ENCODE measurements at places on chromosomes 6 and 20.

- no peak for DNase-seq
These were observed 130.1 kb upstream of the MTHFD1L start for GRCh38 chr6:150735341-150735851.

DNA sequence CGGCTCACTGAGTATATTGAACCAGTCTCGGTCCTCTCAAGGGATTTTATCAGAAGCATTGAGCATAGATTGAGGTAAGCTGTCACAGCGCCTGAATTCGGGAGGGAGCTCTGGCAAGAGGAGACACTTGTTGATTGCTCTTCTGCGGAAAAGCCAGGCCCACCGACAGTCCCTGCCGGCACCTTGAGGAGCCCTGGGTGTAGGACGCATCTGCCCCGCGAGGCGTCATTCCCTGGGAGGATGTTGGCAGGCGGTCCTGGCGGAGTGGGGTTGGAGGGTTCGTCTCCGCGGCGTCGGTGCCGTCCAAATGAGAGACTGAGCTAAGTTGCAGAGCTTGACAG is 843 bp downstream of the FBXO9 start:
- DNase-seq = no peak

GRCh38 chr20:49450281-49450721 is 32.2 kb downstream of the KCNB1 start:
- DNase-seq = no peak

DNA sequence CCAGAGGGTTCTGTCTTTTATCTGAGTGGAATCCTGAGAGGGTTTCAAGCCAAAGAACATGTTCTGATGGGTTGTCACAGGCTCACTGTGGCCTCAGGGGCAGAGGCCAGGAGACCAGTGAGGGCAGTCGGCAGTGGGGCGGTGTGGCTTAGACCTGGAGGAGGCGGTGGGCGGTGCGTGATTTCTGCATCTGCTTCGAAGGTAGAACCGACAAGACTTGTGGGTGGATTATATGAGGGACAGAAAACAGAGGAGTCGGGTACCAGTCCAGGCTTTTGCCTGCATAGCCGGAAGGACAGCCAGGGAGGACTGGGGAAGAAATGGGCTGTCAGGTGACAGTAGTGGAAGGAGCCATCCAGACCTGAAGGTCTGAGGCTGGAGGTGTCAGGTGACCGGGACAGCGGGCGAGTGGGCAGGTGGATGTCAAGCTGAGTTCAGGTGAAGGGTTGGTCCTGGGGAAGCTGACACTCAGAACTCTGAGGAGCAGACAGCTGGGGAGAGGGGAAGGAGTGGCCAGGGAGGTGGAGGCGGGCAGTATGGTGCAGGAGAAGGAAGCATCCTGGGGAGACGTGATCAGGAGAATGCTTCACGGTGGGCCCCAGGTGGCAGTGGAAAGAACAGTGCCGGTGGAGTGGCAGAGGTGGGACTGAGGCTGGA is 3.1 kb downstream of the CTSZ start:
- no peak for DNase-seq

DNA sequence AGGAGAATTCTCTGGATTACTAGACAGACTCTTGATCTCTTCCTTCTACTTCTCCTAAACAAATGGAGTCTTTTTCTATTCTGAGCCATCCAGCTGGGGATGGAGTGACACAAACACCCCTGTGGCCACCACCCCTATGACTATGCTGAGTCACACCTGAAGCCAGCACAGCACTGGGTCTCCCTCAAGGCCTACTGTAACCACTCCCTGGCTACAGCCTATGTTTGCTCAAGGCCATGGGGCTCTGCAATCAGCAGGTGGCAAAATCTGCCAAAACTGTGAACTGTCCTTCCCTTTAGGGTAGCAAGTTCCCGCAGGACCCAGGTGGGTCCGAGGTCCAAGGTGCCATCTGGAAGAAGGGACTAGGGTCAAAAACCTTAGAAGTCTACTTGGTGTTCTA is 132.3 kb downstream of the TINAG start:
- DNase-seq = no peak

GRCh38 chr20:37526238-37526838 is 1.3 kb downstream of the BLCAP start:
- DNase-seq = no peak

DNA sequence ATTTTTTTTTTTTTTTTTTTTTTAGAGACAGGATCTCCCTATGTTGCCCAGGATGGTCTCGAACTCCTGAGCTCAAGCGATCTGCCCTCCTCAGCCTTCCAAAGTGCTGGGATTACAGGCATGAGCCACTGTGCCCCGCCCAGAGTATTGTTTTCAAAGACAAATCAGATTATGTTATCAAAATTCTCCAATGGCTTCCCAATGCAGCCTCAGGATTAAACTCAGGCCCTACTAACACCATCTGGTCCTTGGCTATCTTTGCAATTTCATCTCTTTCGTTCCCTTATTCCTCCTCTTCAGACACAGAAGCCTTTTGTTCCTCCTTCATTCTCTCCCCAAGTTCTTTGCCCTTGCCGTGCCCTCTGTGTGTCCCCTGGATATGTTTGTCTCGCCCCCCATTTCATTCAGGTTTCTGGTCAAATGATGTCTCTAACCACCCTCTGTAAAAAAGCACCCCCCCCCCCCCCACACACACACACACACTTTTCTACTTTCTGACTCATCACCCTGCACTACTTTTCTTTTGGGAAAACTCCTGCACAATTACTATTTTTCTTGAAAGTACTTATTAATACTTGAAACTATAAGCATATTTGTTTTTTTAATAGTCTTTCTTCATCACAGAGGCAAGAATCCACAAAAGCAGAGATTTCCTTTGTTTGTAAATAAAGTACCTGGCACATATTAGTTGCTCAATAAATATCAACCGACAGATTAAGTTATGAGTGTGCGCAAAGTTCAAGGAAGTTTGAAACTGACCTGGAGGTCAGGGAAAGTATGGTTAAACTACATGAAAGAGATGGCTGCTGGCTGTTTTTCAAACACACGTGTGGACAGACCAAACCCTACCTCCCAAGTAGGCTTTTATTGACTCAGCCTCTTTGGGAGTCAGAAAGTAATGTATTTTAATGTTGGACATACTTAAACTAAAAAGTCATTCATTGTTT is 16.7 kb downstream of the BTN1A1 start:
- DNase-seq = no peak

GRCh38 chr6:26472549-26473290 is 15.0 kb downstream of the BTN2A1 start:
- DNase-seq = no peak

GRCh38 chr6:81892891-81893290 is 140.4 kb upstream of the TENT5A start:
- DNase-seq = no peak

- DNase-seq = peak; percentile 43
These were observed 125.4 kb downstream of the HIVEP1 start for GRCh38 chr6:12137480-12137879.

DNA sequence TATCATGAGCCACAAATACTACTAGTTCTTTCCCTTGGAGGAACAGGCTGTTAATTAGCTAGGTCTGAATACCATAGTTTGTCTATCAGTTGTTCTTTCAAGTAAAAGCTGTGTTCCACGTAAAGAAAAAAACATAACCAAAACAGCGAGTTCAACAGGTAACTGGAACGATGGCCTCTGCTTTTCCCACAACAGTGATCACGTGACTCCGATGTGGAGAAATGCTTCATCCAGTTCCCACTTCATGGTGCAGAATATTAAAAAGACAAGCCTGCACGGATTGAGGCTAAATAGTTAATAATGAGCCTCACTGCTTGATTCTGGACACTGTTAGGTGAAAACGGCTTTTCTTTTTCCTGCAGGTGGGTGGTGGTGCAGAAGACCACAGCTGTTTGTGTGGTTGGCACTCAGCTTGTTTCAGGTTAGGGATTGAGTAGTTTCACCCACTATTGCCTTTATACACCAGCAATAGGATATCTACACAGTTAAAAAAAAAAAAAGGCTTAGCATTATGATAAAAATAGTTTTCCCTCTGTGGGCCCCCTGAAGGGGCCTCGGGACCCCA is 88.1 kb downstream of the DACT2 start:
- no peak for DNase-seq

DNA sequence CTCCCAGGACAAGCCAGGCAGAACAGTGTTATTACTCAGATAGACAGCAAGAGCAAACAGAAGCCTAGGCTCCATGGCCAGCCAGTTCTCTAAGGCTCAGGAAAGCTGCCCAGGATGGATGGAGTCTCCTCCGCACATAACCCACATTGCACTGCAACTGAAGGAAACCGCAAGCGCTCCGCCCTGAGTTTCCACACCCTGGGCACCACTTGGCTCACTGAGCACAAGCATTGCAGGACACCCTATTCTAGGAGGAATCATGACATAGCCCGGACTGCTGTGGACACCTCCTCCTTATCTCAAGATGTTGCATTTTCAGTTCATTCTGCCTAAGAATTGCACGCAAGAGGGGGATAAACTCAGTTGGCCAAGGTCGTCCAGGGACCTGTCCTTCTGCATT is 42.9 kb downstream of the LINC00237 start:
- DNase-seq = no peak

DNA sequence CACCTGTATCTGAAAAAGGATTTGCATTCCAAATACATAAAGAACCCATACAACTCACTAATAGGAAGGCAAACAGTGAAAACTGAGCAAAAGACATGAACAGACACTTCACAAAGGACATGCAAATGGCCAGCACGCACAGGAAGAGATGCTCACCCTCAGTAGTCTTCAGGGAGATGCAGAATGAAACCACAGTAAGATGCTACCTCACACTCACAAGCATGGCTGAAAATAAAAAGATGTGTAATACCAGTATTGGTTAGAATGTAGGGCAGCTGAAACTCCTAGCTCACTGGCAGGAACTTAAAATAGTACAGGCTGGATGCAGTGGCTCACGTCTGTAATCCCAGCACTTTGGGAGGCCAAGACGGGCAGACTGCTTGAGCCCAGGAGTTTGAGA is 64.6 kb downstream of the SNX5 start:
- DNase-seq = no peak

DNA sequence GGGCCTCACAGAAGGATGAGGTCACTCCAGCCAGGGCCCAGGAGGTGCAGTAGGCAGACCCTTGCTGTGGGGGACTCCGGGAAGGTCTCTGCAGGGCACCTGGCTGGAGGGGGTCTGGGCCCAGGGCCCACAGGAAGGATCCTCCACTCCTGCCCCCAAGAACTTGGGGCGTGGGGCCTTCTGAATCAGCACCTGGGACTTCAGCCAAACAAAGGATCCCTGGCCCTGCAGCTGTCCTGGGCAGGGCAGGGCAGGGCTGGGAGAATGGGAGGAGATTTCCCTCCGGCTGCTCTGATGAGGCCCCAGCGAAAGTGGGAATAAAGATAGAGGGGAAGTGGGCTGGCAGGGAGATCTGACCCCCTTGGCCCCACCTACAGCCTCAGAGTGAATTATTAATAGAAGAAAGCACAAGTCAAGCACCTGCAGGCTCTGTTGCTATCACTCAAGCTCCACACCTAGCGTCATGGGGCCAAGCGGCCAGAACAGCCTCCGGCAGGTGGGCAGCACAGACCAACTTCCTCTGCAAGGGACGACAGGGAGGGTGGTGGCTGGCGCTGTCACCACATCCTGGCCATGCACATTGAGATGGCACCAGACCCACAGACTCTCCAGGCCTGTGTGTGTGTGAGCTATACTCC is 61.6 kb upstream of the MRPS10 start:
- DNase-seq = peak; percentile 21

DNA sequence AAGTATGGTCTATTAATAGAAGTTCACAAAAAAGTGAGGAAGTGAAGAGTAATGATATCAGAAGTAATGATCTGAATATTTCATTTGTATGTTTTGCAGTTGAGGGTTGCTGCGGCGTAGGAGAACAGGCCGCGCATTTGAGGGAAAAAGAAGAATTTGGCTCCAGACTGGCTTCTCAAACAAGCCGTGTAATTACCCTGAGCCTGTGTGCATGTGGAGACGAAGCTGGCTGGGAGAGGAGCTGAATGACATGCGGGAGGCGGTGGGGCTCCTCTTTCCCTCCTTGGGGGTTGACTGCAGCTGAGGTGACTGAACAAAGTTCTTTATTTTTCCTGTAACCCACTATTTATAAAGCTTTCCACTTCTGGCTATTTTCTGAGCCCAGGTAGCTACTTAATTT is 115.5 kb upstream of the AFDN start:
- DNase-seq = no peak

DNA sequence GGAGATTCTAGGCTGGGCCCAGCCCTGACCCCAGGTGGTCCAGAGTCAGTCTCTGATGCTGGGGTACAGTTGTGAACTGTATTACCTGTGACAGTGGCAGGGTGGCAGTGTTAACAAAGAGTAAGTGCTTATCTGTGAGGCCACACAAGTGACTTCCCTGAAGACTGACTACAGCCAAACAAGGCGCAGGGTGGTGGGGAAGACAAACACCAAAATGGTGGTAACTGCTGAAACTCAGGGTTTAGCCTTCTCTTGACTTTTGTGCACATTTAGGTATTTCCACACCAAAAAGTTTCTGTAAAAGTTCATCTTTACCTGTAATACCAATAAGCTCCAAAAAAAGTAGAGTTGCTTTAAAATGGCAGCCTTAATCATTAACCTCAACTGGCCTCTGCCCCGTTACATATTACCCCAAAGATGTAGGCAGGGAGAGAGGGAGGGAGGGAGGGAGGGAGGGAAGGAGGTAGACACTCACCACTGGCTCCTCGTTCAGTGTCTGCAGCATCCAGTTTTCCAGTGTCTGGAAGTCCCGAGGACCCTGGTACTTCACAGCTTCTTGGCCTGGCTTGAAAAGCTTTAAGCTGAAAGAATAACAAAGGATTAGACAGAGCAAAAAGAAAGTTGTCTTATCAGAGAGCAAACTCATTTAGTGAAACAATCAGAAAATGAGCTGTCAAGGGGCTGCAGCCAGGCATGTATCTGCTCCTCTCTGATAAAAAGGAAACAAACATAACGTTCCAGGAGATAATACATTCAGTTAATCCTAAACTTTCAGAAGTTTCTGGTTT is 11.3 kb downstream of the TXNDC5 start:
- DNase-seq = no peak

- no peak for DNase-seq
These were observed 177.4 kb upstream of the PLN start for GRCh38 chr6:118370722-118371121.

DNA sequence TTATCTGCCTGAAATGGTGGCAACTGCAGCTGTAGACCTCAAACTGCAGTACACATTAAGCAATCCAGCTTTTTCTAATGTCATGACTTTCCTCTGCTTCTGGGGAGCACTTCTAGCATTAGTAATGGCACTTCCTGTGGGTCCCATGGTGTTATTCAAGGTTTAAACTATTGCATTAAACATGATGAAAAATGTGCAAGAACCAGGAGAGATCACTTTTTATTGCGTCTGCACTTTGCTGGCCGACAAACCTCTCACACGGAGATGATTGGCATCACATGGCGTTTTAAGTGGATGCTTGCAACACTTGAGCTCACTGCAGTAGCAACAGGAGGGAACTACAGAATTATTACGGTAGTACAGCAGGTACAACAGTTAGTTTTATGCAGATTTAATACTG is 148.4 kb downstream of the HIVEP2 start:
- DNase-seq = peak; percentile 52
